ENCODE measurements at places on chromosomes 2 and 18. TPM values are rescaled to one million over a fixed set of nuclear protein-coding genes. Genes with fewer than 3 reads are reported as not detected.

- DNase-seq = no peak
Measured at GRCh38 chr18:21496277-21496835, 104.1 kb downstream of the ESCO1 start.

- no peak for DNase-seq
Measured at GRCh38 chr18:58402247-58402646, 226.6 kb downstream of the ALPK2 start.

- DNase-seq = no peak
Measured at GRCh38 chr2:88160517-88160916, 9.6 kb upstream of the THNSL2 start.

The NCKAP5 gene
- not detected for total RNA-seq

Measured in activated T-cell treated with anti-CD3 and anti-CD28 coated beads, Interleukin-2, amount 50 U/mL, for 72 hours (primary cell).